ENCODE measurements at places on chromosomes 13 and 19. TPM values are rescaled to one million over a fixed set of nuclear protein-coding genes. Genes with fewer than 3 reads are reported as not detected.

The TNNI3 gene
- polyA plus RNA-seq = 9.1 TPM

- H3K4me3 ChIP-seq = no peak overlapping the region
- no peaks in the 10 kb centered on the region for H3K36me3 ChIP-seq
- H3K4me1 ChIP-seq = peaks cover 6% of the 10 kb centered on the region
- no peaks in the 10 kb centered on the region for H3K27me3 ChIP-seq
- H3K27ac ChIP-seq = no peak overlapping the region
Observed at GRCh38 chr13:93146584-93147297, 79.9 kb upstream of the GPC6 start.

DNA sequence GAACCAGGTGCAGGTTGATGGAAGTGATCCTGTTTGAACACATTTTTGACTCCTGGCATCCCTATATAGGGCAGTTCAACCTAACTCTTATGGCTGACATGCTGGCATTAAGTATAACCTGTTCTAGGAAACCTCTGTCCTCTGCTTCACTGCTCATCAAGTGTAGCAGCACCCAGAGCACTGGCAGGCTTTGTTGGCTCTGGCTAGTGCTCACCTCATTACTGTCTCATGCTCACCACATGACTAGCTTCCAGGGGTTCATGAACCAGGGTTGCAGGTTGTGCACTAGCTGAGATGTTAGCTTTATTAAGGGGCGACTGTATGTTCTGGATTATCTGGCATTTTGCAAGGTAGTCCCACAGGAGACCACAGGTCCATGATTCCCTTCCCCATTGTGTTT lies 63.6 kb downstream of the B3GLCT start:
- peaks cover 3% of the 10 kb centered on the region for H3K36me3 ChIP-seq
- no peaks in the 10 kb centered on the region for H3K27me3 ChIP-seq
- DNase-seq = no peak

GRCh38 chr19:39928357-39928725 lies 6.1 kb downstream of the FCGBP start:
- H3K27me3 ChIP-seq = no peaks in the 10 kb centered on the region
- H3K4me1 ChIP-seq = no peaks in the 10 kb centered on the region
- H3K4me3 ChIP-seq = no peak overlapping the region
- no peak overlapping the region for H3K27ac ChIP-seq

The MAST1 gene
- polyA plus RNA-seq = 9.7 TPM

The IGFL1 gene
- not detected for polyA plus RNA-seq

The CEACAM20 gene
- not detected for polyA plus RNA-seq
